ENCODE measurements at places on chromosomes 11 and 22.
A peak's percentile ranks its signal among the peaks of the same experiment; 100 is the strongest.

- DNase-seq = no peak
Measured at GRCh38 chr11:30540781-30541180, 45.4 kb downstream of the MPPED2 start.

- no peak for DNase-seq
Measured at GRCh38 chr22:20430101-20430719, 7.4 kb downstream of the SCARF2 start.

GRCh38 chr11:94154095-94154856 lies 25.6 kb downstream of the PANX1 start:
- DNase-seq = no peak

DNA sequence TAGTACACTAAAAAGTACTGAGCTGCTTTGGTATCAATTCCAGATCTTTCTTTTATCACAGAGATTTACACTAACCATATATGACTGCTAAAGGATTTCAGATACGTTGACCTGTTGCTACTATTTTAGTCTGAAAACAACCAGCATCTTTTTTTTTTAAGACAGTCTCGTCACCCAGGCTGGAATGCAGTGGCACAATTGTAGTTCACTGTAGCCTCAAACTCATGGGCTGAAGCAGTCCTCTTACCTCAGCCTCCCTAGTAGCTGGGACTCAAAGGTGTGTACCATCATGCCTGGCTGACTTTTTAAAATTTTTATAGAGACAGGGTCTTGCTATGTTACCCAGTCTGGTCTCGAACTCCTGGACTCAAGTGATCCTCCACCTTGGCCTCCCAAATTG lies 24.2 kb upstream of the L3MBTL2 start:
- no peak for DNase-seq

- DNase-seq = no peak
Measured at GRCh38 chr11:94781837-94782236, 13.7 kb downstream of the AMOTL1 start.

DNA sequence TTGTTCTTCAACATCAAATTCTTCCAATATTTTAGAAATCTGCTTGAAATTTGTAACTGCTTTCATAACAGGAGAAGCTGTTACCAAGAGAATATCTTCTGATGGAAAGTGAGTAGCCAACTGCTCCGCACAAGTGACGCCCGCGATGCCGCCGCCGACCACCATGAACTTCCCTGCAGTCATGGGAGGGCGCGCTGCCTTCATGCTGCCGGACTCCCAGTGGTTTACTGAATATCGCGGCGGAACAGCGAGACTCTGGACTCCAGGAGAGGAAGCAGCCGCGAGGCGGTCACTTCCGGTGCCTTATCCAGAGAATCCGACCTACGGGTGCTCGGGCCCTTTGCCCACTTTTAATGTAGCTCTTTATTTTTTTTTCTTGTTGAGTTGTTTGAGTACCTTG lies 190.6 kb downstream of the GUCY1A2 start:
- DNase-seq = no peak

- DNase-seq = peak; percentile 6
Measured at GRCh38 chr11:18171377-18172000, 1.1 kb upstream of the MRGPRX4 start.
